ENCODE measurements at places on chromosomes 3 and 15. TPM values are rescaled to one million over a fixed set of nuclear protein-coding genes. Genes with fewer than 3 reads are reported as not detected.

GRCh38 chr3:21273259-21274025 is 477.6 kb downstream of the ZNF385D start:
- H3K4me1 ChIP-seq, result peaks cover 12% of the 10 kb centered on the region
- no peak for DNase-seq
- H3K4me3 ChIP-seq, result no peak overlapping the region
- no peaks in the 10 kb centered on the region for H3K36me3 ChIP-seq

DNA sequence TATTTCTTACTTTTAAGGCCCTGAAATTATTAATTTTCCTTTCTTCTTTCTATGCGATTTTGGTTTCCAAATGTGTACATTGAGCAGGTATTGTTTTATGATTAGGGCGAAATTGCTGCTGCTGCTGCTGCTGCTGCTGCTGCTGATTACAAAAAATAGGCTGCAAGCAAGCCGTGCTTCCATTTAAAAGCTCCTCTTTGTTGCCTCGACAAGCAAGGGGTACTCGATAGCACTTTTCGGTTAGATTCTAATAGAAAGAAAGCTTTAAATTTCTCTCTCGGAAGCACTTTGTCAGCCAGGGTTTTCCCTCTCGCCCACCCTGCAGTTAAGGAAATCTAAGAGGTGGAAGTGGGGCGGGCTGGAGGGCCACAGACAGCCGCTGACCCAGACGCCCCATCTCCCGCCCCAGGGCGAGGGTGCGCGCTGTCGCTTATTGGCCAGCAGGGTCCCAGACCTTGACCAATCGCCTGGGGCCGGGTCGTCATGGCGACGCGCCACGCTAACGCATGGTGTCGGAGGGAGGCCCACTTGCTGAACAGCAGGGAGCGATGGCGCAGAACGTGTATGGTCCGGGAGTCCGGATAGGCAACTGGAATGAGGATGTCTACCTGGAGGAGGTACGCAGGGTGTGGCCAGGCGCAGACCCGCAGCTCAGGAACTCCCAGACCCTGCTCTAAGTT is at the start of gene CFAP161:
Gene CFAP161, plus strand, starts transcription at position 489 of the 680 bp plus-strand sequence. Its CDS starts 60 bp downstream, at position 549.
- no peaks in the 10 kb centered on the region for H3K36me3 ChIP-seq
- no peaks in the 10 kb centered on the region for H3K27me3 ChIP-seq
- no peak within 1 kb of the TSS for H3K27ac ChIP-seq
- peaks cover 5% of the 10 kb centered on the region for H3K4me1 ChIP-seq
- peak within 1 kb of the TSS; percentile 57 for H3K4me3 ChIP-seq

DNA sequence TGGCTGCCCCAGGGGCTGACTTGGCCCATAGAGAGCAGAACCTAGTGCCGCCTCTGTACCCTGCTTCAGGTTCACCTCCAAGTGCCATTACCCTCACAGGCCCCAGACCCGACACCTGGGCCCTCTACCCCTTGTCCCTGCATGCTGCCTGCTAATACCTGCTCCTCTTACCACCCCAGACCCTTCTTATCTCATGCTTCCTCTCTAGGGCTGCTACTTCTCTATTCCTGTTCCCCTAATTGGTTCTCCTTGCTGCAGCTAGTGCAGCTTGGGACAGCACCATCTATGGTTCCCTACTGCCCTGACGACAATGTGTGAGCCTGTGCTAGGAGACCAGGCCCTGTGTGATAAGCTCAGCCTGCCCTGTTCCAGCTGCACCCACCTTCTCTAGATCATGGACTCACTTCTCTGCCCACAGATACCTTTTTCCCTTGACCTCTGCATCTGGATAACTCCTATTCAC is 15.3 kb downstream of the HDAC11 start:
- no peaks in the 10 kb centered on the region for H3K36me3 ChIP-seq
- H3K27me3 ChIP-seq, result no peaks in the 10 kb centered on the region
- no peak overlapping the region for H3K4me3 ChIP-seq
- peaks cover 5% of the 10 kb centered on the region for H3K4me1 ChIP-seq

DNA sequence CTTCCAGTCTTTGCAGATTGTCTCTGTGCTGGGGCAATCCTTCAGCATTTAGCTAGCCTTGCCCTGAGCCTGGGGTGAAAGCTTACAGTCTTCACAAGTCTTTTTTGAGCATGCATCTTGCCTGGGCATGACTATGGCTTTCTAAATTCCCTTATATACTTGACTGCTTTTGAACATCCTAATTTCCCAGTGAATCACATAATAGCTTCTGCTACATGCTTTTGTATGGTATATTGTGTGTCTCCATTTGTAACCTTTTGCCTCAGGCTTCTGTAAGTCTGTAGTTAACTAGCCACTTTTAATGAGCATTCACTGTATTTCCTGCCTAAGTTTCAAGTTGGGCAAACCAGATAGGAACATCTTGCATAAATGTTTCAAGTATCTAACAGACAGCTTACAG is 76.8 kb downstream of the CHCHD4 start:
- no peak overlapping the region for H3K4me3 ChIP-seq
- DNase-seq, result no peak
- peaks cover 3% of the 10 kb centered on the region for H3K4me1 ChIP-seq
- no peaks in the 10 kb centered on the region for H3K36me3 ChIP-seq
- no peak overlapping the region for H3K27ac ChIP-seq
- no peaks in the 10 kb centered on the region for H3K27me3 ChIP-seq

GRCh38 chr3:182651461-182651860 is 141.8 kb upstream of the ATP11B start:
- no peak overlapping the region for H3K27ac ChIP-seq
- no peak for DNase-seq
- no peaks in the 10 kb centered on the region for H3K27me3 ChIP-seq
- no peak overlapping the region for H3K4me3 ChIP-seq

- no peaks in the 10 kb centered on the region for H3K36me3 ChIP-seq
- H3K27me3 ChIP-seq, result no peaks in the 10 kb centered on the region
- H3K4me3 ChIP-seq, result no peak overlapping the region
- no peaks in the 10 kb centered on the region for H3K4me1 ChIP-seq
- H3K27ac ChIP-seq, result no peak overlapping the region
Observed at GRCh38 chr3:193788189-193788991, 195.4 kb downstream of the OPA1 start.

- H3K4me3 ChIP-seq, result no peak overlapping the region
- peaks cover 49% of the 10 kb centered on the region for H3K4me1 ChIP-seq
- no peak for DNase-seq
- no peaks in the 10 kb centered on the region for H3K27me3 ChIP-seq
- no peaks in the 10 kb centered on the region for H3K36me3 ChIP-seq
Observed at GRCh38 chr3:177601152-177601551, 403.9 kb upstream of the TBL1XR1 start.

DNA sequence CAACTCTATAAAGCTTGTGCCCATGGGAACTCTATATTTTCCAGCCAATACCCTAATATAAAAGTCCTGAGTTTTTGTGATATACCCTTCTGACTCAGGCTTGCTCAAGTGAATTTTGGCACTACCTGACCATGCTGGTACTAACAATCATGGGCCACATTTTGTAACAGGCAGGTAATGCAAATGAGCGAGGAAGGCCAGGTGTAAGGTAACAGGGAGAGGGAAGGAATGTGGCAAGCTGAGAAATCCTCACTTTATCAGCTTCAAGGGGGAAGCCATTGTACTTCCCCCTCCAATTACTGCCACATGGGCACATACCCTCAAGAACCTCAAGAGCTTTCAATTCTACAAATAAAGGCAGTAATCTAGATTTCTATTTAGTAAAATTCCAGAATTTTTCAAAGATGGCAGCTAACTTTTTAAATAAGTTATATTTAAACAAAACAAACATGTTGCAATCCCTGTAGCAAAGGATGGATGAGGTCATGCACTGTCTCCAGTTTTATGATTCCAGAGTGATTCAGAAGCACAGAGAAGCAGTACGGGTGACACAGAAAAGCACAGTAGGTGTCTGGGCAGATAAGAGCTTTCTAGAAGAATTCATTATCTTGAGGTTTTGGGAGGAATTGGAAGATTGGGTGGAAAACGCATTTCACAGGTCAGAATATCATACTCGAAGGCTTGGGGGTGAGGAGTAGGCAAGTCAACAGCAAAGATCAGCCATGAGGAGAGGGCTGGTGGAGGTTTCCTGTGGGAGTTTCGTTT is 87.6 kb downstream of the FOXP1 start:
- DNase-seq, result no peak
- peak overlapping the region; percentile 55 for H3K4me3 ChIP-seq
- H3K36me3 ChIP-seq, result no peaks in the 10 kb centered on the region
- peak overlapping the region; percentile 82 for H3K27ac ChIP-seq
- no peaks in the 10 kb centered on the region for H3K27me3 ChIP-seq

SCG5 gene
- 3.3 TPM for total RNA-seq

TM6SF1 gene
- 11.0 TPM for total RNA-seq

DNASE1L3 gene
- total RNA-seq, result 3.8 TPM

ADAMTS7 gene
- 15.6 TPM for total RNA-seq

MCF2L2 gene
- 1.5 TPM for total RNA-seq
